ENCODE measurements at places on chromosomes 16 and 17.

GRCh38 chr17:16483021-16483645, 8.9 kb downstream of the LRRC75A start:
- no peak for DNase-seq

- no peak for DNase-seq
Measured at GRCh38 chr17:29568331-29569244, at the start of gene TP53I13. TSS of gene TP53I13 (plus strand) at chr17:29568701. CDS start at chr17:29568759, 58 bp downstream.

GRCh38 chr16:89704281-89704680, 2.8 kb upstream of the SPATA2L start:
- no peak for DNase-seq

DNA sequence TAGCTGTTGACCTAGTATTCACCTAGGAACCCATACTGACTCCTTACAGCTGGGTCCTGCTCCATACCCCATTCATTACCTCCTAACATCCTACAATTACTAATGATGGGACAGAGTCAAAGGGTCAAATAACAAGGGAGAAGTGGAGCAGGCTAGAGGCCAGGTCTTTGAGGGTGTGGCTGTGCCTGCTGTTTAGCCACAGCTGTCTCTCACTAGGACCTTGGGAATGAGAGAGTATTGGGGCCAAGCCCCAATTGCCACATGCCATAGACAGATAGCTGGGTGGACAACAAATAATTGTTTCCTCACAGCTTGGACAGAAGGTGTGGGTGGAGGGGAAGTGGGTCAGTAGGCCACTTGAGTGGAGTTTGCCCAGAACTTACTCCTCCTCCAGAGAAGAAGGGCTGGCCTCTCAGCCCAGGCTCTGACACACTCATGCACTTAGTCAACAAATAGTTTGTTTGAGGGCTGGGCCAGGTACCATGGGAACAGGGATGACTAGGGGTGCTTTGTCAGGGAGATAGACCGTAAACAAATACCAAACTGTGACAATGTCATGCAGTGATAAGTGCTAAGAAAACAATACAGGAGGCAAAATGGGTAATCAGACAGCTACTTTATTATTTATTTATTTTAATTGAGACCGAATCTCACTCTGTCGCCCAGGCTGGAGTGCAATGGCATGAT, 10.2 kb upstream of the CENPT start:
- DNase-seq = no peak

- no peak for DNase-seq
Measured at GRCh38 chr17:7290685-7291084, 3.8 kb downstream of the YBX2 start.

DNA sequence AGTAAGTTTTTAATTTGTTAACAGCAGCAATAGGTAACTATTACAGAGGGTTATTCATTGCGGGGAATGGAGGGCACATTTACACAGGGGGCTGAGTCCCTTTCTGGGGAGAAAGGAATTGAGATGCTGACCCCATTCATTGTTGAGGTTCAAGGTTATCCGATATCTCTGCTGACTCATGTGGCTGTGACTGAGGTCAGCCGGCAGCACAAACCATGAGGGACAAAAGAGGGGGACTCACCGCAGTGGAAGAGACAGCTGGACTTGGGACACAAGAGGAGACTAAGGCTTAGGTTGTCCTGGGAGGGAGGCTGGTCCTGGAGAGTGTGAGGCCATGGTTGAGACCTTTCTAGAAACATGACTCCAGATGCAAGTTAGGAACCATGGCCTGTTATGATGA, 119.1 kb upstream of the XYLT1 start:
- DNase-seq = no peak

DNA sequence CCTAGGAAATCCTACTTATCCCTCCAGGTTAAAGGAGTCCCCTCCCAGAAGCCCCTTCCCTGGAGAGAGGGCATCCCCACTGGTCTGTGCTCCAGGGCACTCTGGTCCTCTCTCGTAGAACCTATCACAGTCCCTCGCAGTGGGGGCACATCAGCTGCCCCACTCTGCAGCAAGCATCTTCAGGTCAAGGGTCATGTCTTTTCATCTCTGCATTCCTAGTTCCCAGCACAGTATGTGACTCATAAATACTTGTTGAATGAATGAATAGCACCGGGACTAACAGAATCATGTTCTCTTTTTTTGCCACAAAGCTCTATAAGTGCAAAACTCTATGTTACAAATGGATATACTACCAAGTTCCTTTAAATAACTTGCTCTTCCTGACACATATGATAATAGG, 36.0 kb downstream of the RNF157 start:
- DNase-seq = no peak

- DNase-seq = no peak
Measured at GRCh38 chr17:55735731-55736405, 13.2 kb upstream of the TMEM100 start.

GRCh38 chr16:89361751-89362539, 128.4 kb downstream of the ANKRD11 start:
- no peak for DNase-seq

DNA sequence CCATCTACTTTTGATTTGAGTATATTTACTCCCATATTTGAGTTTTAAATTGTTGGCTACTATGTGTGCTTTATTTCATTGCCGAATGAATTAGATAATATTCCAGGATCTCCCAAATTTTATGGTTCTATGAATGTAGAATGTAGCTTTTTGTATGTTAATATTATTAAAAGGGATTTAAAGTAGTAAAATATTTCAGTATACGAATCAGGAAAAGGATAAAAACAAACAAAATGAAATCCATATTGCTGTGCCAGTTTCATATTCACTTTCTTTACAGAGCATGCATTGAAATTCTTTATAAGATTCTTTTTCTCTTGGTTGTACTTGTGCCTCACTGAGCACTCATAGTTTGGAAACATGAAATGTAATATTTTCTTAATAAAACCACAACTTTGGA, 155.1 kb downstream of the CHD9 start:
- no peak for DNase-seq

DNA sequence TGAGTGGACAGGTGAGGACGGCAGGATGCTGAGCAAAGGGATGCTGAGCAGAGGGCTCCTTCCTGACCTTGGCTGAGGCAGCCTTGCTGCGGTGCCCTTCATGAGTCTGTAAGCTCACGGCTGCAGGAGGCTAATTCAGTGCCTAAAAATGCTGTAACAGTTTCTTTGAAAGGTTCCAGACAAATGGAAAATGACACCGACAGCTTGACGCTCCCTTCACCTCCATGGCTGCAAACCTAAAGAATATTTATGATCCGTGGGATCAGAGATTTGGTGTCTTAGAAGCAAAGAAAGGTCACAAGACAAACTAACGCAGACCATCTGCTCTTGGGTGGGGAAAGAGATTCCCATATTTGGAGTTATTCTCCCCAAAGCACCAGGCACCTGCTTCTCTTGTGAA, 28.0 kb downstream of the TOM1L2 start:
- DNase-seq = no peak

GRCh38 chr16:84898447-84898846, 78.7 kb downstream of the CRISPLD2 start:
- DNase-seq = no peak

GRCh38 chr17:76912421-76913164, 44.4 kb downstream of the MGAT5B start:
- DNase-seq = no peak

DNA sequence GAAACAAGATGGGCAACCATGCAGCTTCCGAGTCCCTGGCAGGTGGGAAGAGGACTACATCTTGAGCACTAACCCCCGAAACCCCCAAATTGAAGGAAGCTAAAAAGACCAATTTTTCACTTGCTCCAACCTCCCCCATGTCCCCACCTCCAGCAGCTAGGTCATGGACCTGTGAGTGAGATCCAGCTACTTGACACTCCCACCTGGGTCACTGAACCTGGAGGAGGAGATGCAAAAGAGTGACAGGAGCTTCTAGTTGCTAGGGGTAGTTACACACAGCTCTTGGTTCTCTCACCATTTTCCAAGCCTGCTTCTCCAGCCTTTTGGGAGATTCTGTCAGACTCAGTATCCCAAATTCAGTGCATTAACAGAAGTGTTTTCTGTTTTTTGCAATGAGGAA, 11.2 kb downstream of the PDZD9 start:
- DNase-seq = no peak

GRCh38 chr17:47295874-47296255, 27.9 kb upstream of the EFCAB13 start:
- no peak for DNase-seq

- no peak for DNase-seq
Measured at GRCh38 chr16:22353191-22353919, 21.1 kb downstream of the CDR2 start.

DNA sequence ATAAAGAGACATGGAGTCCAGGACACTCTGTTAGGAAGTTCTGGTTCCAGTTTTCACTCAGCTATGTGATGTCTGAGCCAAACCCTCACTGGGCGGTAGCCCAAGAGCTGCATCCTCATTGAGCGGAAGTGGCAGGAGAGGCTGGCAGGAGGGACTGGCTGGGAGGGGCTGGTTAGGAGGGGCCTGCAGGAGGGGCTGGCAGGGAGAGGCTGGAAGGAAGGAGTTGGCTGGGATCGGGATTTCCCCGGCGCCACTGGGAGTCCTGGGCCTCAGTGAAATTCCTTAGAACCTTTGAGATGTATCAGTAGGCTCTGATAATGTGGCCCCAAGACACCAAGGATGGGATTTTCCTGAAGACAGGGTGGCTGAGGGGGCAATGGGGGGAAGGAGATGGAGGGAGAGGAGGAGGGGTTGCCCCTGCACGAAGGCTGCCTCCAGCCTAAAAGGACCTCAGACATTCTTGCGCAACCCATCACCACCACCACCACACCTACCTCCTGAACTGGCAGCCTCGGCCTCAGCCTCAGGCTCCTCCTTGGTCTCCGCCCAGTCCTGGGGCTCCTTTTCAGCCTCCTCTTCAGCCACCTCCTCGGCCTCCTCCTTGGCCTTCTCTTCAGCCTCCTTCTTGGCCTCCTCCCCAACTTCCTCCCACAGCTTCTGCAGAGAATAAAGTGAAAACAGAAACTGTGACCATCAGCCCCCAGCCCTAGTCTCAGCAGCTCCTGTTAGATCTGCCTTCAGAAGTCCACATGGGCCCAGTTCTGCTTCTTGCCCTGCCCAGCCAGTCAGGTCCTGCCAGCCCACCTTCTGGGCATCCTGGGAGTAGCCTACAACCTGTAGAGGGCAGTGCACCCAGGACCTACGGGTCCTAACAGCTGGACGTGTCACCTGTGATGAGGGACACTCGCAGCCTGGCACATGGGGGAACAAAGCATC, 31.7 kb downstream of the CNGB1 start:
- no peak for DNase-seq

- no peak for DNase-seq
Measured at GRCh38 chr17:82148997-82149396, 51.0 kb upstream of the FASN start.

GRCh38 chr16:88743693-88744576, 37.6 kb downstream of the CTU2 start:
- DNase-seq = no peak

- DNase-seq = no peak
Measured at GRCh38 chr17:55281649-55282378, 17.1 kb downstream of the HLF start.

- DNase-seq = no peak
Measured at GRCh38 chr17:17398188-17398942, 78.4 kb upstream of the MED9 start.

- DNase-seq = no peak
Measured at GRCh38 chr17:44074231-44074910, 3.8 kb downstream of the G6PC3 start.

DNA sequence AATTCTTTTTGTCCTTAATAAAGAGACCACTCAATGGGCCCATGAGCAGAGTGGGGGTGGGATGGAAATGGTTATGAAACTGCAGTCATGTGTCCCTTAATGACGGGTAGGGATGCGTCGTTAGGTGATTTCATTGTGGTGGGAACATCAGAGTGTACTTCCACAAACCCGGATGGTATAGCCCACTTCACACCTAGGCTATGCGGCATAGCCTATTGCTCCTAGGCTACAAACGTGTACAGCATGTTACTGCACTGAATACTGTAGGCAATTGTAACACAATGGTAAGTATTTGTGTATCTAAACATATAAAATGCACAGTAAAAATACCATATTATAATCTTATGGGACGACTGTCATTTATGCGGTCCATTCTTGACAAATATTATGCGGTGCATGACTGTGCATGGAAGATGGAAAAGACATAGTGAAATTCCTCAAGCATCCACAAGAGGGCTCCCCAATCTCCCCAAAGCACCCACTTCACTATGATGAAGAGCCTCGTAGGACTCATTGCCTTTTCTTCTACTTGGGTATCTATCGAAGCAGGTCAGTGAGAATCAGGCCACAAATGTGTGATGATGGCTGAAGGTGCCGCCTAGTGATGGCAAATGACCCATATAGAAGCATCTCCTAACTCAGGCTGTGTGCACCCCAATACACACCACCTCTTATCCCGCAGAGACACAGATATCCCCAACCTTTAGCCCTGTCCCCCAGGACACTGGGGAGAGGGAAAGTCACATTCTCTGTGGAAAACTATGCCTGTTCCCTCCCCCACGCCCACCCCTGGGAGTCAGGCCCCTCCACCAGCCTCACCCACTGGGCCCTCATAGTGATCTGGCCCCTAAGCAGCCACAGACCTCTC, 43.5 kb downstream of the TBX21 start:
- DNase-seq = no peak

DNA sequence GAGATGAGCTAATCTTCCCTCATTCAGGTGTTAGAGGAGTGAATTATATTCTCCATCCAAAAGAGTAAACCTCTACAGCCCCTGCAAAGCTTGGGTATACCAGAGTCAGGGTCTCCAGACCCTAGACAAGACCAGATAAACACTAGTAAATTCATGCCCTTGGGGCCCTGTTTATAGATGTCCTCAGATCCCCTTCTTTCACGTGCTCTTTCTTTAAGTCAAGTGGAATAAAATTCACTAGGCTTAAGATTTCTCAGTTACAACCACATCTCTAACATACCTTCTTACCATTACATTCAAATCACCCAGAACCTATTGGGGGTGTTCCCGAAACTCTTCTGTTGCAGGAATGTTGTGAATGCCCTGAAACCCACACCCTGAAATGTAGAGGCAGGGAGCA, 2.2 kb upstream of the C17orf58 start:
- DNase-seq = no peak

GRCh38 chr17:4040784-4041183, 76.5 kb upstream of the ATP2A3 start:
- DNase-seq = no peak

GRCh38 chr17:3418222-3418621, 7.1 kb downstream of the OR3A3 start:
- DNase-seq = no peak

- no peak for DNase-seq
Measured at GRCh38 chr16:64654178-64654577, 467.7 kb downstream of the CDH11 start.

Measured in iPS DF 19.7 (cell line).